CD4-positive, alpha-beta T cell treated with Interleukin-21 for 1 hour (primary cell): ENCODE measurements at places on chromosomes 2 and 18.

GRCh38 chr2:108701208-108701607 lies 18.1 kb upstream of the RANBP2 start:
- no peak for DNase-seq

DNA sequence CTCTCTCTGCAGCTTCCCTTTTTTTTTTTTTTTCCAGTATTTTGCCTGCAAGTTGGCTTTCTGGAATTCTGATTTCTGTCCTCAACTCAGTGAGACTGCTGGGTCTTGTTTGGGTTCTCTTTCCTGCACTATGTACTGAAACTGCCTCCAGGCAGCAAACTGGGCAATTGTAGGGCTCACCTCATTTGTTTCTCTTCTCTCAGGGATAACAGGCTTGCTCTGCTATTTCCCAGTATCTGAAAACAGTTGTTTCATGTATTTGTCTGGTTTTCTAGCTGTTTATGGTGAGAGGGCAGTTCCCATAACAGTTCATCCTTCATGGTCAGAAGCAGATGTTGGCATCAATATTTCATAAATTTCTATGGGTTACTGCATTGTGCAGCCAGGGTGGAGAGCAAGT lies 206.0 kb downstream of the CYRIA start:
- DNase-seq = no peak

GRCh38 chr18:55083461-55083860 lies 124.2 kb upstream of the CCDC68 start:
- DNase-seq = no peak

DNA sequence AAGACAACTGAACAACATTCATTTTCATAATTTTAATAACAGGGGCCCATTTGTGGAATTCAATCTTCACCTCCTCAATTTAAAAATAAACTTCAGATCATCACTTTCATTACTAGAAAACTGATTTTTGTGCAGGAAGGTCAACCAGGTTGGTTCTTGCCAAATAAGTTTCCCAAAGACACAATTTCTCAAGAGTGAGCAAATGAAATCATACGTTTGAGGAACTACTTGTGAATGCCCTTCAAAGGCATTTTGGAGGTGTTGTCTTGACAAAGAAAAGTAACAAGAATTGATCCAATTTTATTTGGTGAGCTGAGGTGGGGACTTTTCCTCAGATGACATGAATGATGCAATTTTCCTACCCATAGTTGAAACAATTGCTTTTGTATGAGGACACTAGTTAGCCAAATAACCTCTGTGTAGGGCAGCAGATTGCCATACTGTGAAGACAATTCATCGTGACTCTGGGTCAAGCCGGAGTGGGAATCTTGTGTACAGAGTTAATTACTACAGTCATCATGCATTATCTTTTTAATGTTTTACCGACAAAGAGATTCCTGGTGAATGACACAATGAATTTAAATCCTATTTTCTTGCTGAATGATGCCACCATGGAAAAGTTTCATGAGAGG lies 121.8 kb downstream of the TGFA start:
- DNase-seq = no peak

- DNase-seq = no peak
Observed at GRCh38 chr2:85596026-85596333, 435 bp downstream of the RNF181 start.

DNA sequence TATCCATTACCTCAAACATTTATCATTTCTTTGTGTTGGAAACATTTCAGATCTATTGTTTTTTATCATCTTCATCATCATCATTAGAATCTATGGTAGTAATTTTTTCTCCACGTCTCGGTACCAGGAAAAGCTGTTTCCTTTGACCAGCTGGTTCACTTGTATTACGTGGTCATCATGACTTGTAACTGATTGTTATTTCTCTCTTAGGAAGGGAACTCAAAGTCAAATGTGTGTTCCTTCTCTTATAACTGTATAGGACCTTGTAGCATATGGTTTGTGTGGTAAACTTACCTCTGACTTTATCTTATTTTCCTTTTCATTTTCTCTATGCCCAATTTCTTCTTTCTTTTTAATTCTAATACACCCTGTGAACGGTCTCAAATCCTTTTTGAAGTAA lies 16.5 kb downstream of the NCOA1 start:
- no peak for DNase-seq

- DNase-seq = no peak
Observed at GRCh38 chr2:27738349-27739057, 33.0 kb upstream of the MRPL33 start.

- DNase-seq = no peak
Observed at GRCh38 chr2:5150871-5151270, 541.3 kb upstream of the SOX11 start.

DNA sequence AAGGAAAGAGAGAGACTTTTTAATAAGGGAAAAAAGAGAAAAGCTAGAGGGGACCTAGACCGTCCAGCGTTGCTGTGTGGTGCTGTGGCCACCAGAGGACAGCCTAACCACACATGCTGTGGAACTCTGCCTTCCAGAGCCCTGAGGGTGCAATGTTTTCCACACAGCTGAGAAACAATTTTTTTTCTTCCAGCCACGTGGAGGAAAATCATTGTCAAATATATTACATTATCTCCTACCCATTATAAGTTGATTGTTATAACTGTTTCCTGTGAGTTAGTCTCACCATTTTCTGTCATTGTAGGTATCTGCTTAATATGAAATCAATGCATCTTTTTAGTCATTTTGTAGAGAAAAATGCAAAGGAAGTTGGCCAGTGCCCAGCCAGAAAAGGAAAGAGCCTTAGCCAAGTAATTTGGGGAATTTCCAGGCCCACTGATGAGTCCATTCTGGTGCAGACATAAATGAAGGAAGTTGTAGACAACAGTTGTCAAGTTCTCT lies 5.9 kb upstream of the MRPL19 start:
- DNase-seq = peak; percentile 48

DNA sequence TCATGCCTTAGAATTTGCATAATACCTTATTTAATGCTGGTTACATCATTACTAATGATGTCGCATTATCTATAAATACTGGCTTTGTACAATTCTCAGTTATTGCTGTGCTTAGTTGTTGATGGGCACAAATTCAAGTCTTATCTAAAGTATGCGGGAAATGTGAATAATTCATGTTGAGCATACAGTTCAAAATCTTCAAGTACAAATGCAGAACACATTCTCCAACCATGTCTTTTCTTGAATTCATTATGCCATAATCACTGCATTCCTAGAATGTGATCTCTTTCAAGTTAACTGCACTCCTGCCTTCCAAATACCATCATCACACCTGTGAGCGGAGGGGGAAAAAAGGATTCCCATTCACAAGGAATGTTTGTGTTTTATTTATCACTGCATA lies 337.0 kb downstream of the MBD2 start:
- DNase-seq = no peak

- no peak for DNase-seq
Observed at GRCh38 chr18:13392899-13393298, 174.3 kb downstream of the LDLRAD4 start.

GRCh38 chr2:219133976-219134375 lies 26.6 kb downstream of the NHEJ1 start:
- no peak for DNase-seq

- DNase-seq = no peak
Observed at GRCh38 chr2:16773080-16773713, 107.6 kb upstream of the CYRIA start.

- no peak for DNase-seq
Observed at GRCh38 chr2:52178845-52179244, 1146.9 kb upstream of the NRXN1 start.

DNA sequence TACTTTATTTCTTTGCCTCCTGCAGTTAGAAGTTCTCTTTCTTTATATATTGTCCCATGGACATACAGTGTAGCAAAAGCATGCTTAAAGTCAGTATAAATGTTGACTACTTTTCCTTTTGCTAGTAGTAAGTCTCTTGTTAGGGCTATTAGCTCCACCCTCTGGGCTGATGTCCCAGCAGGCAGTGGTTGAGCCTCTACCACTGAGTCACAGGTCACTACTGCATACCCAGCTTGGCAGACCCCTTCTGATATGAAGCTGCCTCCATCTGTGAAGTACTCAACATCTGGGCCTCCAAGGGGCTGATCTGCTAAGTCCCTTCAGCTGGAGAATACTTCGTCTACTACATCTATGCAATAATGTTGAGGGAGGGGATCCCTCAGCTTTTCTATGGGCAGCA lies 61.0 kb upstream of the SLC35G4 start:
- no peak for DNase-seq

DNA sequence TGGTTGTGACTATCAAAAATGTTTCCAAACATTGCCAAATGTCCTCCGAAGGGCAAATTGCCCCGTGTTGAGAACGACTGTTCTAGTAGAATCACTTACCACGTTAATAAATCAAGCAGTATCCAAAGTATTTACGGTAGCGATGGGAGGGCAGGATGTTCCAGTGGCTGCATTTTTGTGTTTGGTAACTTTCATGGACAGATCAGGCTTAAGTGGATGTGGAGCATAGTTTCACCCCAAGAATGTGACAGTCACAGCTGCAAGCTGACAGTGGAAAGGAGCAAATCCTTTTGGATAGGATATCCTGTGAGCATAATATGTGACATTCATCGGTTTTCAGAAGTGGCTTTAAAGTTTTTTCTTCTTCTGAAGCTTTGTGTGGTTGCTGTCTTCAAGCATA lies 46.3 kb upstream of the DARS1 start:
- DNase-seq = no peak

DNA sequence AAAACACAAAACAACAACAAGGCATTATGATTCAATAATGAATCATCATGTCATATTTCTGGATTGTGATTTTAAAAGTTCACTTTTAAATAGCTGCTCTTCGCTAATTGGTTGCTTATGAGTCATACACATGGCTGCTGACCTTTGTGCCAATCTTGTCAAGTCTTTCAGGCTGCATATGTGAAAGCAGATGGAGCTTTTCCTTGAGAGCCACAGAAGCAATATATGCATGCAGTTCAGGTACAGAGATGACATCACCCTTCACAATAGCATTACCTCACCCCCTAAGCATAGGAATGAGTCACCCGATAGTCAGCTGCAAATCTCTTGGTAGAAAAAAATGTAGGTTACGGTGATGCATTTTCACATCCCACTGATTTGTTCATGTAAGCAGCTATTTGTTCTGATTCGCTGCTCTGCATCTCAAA lies 27.2 kb downstream of the EIF2AK3 start:
- DNase-seq = peak; percentile 77

DNA sequence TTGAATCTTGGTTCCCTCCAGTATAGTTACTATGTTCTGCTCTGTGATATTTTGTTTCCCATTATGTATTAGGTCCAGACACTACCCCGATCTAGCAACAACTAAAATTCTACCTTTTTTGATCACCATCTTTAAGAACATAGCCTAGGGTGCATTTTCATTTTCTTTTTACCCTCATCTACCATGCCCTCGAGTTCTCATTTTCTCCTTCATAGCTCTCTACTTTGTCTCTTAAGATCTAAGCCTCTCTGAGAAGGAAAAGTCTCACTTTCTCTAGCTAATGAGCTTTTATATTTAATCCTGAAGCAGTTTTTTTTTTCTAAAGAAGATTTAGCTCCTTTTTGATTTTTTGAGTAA lies 1089.4 kb upstream of the SLC39A10 start:
- DNase-seq = no peak

- no peak for DNase-seq
Observed at GRCh38 chr2:186746584-186746983, 52.7 kb downstream of the FAM171B start.

DNA sequence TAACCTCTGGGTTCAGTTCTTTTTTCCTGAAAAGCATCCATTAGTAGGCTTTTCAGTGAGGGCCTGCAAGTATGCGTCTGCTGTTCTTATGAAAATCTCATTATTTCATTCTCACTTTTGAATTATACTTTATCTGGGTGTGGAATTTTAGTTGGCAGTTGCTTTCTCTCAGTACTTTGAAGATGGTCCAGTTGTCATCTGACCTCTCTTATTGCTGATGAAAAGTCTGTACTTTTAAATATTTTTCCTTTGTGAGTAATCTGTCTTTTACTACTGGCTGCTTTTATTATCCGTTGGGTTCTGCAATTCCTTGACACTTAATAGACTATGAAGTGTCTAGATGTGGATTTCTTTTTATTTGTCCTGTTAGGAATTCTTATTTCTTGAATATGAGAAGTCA lies 307.8 kb downstream of the CYP26B1 start:
- DNase-seq = no peak

DNA sequence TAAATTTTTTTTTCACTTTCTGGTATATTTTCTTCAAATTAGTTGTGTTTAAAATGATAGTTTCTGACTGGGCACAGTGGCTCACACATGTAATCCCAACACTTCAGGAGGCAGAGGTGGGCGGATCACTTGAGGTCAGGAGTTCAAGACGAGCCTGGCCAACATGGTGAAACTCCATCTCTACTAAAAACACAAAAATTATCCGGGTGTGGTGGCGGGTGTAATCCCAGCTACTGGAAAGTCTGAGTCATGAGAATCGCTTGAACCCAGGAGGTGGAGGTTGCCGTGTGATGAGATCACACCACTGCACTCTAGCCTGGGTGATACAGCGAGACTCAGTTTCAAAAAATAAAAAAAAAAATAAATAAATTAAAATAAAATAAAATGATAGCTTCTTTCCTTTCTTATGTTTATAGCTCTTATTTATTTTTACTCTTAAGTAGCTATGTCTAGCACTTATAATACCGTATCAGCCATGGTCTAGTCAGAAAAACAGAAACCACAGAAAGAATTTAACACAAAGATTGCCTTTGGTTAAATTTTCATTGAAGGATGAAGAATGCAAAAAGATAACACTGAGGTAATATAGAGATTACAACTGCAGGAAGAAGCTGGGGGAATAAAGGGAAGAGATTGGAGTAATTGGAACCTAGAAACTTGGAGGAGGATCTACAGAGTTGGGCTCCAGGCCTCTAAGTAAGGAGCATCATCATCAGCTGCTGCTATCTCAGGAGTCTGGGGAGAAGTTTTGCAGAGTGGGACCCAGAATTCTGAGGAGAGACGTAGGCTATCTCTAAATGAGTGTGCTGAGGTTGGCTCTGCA lies 54.7 kb upstream of the MBOAT2 start:
- no peak for DNase-seq

GRCh38 chr2:146898083-146898482 lies 946.7 kb upstream of the ACVR2A start:
- no peak for DNase-seq

DNA sequence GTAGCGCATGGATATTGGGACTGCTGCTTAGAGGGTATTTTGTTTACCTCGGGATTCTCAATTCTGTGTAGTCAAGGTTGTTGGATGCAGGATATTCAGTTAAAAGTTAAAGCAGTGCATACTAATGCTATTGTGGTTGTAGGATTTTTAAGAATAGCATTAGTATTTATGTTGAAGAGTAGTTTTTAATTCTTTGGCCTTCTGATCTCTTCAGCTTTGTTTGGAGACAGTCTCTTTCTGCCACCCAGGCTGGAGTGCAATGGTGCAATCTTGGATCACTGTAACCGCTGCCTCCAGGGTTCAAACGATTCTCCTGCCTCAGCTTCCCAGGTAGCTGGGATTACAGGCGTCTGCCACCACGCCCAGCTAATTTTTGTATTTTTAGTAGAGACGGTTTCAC lies 1.5 kb downstream of the RHBDD1 start:
- DNase-seq = no peak
